ENCODE measurements at places on chromosomes 12 and 14.

- DNase-seq = peak; percentile 80
Observed at GRCh38 chr12:106247674-106248311, at the start of gene CKAP4. TSS of gene CKAP4 (minus strand) at chr12:106248020. CDS start at chr12:106247851, 169 bp downstream.

- no peak for DNase-seq
Observed at GRCh38 chr14:76329154-76329928, 46.6 kb upstream of the ESRRB start.

DNA sequence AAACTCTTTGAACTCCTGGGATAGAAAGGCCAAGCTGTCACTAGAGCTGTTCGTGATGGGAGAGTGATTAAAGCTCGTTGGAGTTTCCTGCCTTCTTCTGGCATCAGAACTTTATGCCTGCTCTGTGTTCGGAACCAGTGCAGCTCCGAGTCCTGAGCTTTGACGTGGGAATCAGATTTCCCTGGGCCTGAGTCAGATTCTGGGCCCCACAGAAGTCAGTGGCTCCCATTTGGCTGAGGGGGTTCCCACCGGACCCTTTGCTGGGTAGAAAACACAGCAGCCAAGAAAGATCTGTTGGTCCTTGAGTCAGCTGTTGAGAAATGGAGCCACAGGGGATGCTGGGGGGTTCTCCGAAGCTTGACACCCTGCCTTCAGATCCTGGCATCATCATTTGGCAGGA, 238.0 kb downstream of the CHST11 start:
- DNase-seq = no peak

DNA sequence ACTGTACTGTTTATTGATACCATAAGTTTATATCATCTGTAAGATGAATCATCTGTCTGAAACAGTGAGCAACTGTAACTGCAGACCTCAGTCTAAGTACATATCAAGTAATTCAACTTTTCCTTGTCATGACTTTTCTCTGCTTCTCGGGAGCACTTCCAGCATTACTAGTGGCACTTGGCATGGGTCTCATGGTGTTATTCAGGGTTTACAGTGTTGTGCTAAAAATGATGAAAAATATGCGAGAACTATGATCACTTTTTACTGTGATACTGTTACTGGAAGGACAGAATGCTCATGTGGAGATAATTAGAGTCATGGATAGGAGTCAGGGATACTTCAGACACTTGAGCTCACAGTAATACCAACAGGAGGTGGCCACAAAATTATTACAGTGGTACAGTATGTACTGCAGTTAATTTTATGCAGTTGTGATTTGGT, 8.3 kb downstream of the KTN1 start:
- no peak for DNase-seq

DNA sequence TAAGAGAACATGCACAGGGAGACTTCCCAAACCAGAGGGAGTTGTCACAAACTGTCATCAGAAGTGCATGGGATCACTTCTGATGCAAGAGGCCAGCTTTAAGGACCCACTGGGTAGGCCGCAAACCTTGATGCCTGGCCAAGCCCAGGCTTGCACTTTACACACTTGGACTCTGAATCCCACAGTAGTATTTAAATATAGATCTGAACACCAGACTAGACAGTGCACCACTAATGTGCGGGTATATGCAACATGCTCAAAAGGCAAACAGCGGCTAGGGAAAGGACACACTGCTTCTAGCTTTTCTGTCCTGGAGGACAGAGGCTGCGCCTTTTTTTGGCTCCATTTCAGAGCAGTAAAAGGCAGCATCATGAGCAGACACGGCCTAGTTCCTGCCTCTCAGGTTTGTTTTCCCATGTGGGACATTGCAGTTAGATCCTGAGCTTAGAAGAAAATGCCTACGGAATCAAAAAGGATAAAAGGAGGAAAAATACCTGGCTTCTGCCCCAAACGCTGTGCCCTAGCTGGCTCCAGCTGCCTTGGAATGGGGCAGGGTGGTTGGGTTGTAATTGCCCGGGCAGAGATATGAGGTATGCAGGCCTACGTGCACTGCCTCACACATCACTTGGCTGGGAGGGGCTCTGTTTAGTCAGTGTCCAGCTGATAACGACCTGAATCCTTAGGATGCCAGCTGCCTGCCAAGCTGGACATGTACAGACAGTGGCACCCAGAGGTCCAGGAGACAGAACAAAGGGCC, 84.5 kb upstream of the EGLN3 start:
- no peak for DNase-seq

DNA sequence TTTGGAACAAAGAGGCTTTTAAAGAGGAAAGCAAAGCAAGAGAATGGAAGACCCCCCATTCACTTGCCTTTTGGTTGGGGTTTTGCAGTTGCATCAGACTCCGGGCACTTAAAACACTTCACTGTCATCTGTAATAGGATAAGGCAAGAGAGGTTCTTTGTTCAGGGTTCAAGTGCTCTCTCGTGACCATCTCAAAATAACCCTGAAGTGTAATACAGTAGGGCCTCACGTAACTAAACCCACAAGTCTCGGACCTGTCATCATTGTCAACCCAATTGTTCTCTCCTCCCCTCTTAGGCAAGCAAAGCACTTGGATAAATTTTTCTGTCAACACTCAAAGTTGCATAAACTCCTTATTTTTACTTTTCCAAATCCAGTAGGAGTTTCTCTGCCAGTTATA, 26.9 kb upstream of the MYBPC1 start:
- DNase-seq = no peak

GRCh38 chr12:126087692-126088091, 1022.5 kb downstream of the AACS start:
- no peak for DNase-seq

All from B cell (primary cell).